ENCODE measurements at places on chromosomes 3 and 15. TPM values are rescaled to one million over a fixed set of nuclear protein-coding genes. Genes with fewer than 3 reads are reported as not detected.
A peak's percentile ranks its signal among the peaks of the same experiment; 100 is the strongest.

DNA sequence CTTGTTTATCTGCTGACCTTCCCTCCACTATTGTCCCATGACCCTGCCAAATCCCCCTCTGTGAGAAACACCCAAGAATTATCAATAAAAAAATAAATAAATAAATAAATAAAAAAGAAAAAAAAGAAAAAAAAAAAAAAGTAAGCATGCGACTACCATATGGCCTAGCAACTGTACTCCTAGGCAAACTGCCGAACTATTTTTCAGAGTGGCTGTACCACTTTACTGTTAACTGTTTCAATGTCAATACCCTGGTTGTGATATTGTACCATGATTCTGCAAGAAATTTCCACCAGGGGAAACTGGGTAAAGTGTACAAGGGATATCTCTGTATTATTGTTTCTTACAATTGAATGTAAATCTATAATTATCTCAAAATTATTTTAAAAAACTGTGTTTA, 41.3 kb upstream of the MAP4 start:
- H3K27me3 ChIP-seq, result no peaks in the 10 kb centered on the region
- H3K27ac ChIP-seq, result peak overlapping the region; percentile 49
- H3K36me3 ChIP-seq, result no peaks in the 10 kb centered on the region
- no peaks in the 10 kb centered on the region for H3K4me1 ChIP-seq
- no peak overlapping the region for H3K4me3 ChIP-seq

- H3K4me1 ChIP-seq, result no peaks in the 10 kb centered on the region
- H3K27me3 ChIP-seq, result no peaks in the 10 kb centered on the region
- DNase-seq, result no peak
- H3K4me3 ChIP-seq, result no peak overlapping the region
Observed at GRCh38 chr3:79872483-79872882, 104.7 kb upstream of the ROBO1 start.

The SH2D7 gene
- total RNA-seq, result not detected

DNA sequence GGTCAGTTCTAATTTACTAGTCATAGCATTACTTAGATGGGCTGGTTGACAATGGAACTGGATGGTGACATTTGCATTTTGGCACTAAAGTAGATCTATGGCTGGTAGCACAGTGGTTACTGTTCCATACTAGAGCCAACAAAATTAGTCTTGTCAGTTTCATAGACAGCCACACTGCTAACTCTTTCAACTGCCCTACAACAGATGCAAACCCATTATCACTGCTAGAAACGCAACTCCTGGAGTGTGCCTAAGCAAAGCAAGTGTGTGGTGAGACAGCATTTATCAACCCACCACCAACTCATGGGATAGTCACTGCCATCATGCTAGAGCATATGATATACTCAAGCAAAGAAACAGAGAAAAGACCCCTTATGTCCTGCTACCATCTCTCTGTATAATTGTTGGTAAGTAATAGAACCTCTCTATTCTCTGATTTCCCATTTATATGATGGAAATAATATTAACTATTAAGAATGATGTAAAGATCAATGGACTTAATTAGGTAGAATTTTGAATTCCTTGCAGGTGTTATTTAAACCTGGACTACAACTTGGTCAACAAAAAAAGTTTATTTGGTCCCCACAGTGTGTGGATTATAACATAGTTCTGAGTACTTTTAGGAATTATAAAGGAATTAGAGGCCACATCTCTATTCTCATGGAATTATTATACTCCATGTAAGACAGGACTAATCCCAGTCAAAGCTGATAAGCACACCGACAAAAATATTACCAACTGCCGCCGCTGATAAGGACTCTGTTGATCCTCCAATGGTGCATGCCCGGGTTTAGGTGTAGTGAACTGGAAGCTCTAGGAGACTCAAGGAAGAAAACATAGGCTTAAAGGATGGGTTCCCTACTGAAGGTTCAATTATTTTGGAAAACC, 19.9 kb upstream of the ABHD5 start:
- peaks cover 9% of the 10 kb centered on the region for H3K4me1 ChIP-seq
- no peak for DNase-seq
- H3K27ac ChIP-seq, result no peak overlapping the region
- H3K27me3 ChIP-seq, result no peaks in the 10 kb centered on the region
- H3K36me3 ChIP-seq, result no peaks in the 10 kb centered on the region
- H3K4me3 ChIP-seq, result no peak overlapping the region

The ENTPD3 gene
- not detected for total RNA-seq

- no peaks in the 10 kb centered on the region for H3K27me3 ChIP-seq
- no peak overlapping the region for H3K4me3 ChIP-seq
- H3K4me1 ChIP-seq, result peaks cover 37% of the 10 kb centered on the region
- H3K27ac ChIP-seq, result no peak overlapping the region
- H3K36me3 ChIP-seq, result no peaks in the 10 kb centered on the region
Observed at GRCh38 chr15:39099524-39099923, 481.4 kb upstream of the THBS1 start.

GRCh38 chr3:104032283-104032682, 1334.4 kb upstream of the ALCAM start:
- H3K27me3 ChIP-seq, result no peaks in the 10 kb centered on the region
- H3K36me3 ChIP-seq, result no peaks in the 10 kb centered on the region
- no peaks in the 10 kb centered on the region for H3K4me1 ChIP-seq
- H3K27ac ChIP-seq, result no peak overlapping the region
- no peak overlapping the region for H3K4me3 ChIP-seq
- no peak for DNase-seq

The ST8SIA2 gene
- 13.6 TPM for total RNA-seq

The LMCD1 gene
- not detected for total RNA-seq

- DNase-seq, result no peak
- H3K4me1 ChIP-seq, result peaks cover 2% of the 10 kb centered on the region
- H3K27me3 ChIP-seq, result no peaks in the 10 kb centered on the region
- H3K27ac ChIP-seq, result no peak overlapping the region
Observed at GRCh38 chr15:68729789-68730411, 90.8 kb downstream of the ANP32A start.

DNA sequence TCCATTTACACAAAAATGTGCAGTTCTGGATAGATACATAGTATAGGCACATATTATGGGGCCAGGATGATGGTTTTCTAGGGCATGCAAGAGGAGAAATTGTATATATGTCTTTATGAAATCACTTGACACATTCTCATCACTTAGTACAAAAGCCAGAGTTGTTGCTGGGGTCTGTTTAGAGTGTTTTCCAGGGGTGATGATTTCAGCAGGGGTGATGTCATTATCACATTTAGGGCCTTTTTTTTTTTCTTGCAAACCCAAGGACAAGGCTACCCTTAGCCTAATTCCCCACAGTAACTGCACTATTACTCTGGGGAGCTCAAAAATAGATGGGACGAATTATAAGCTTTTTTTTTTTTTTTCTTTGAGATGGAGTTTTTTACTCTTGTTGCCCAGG, 3.6 kb downstream of the ZNF589 start:
- no peak overlapping the region for H3K27ac ChIP-seq
- peaks cover 8% of the 10 kb centered on the region for H3K36me3 ChIP-seq
- H3K27me3 ChIP-seq, result no peaks in the 10 kb centered on the region
- peaks cover 25% of the 10 kb centered on the region for H3K4me1 ChIP-seq

The PLCH1 gene
- 28.8 TPM for total RNA-seq

The SPSB4 gene
- total RNA-seq, result 10.7 TPM

- H3K27me3 ChIP-seq, result peaks cover 56% of the 10 kb centered on the region
- H3K4me1 ChIP-seq, result peaks cover 49% of the 10 kb centered on the region
- DNase-seq, result peak; percentile 87
- no peak overlapping the region for H3K27ac ChIP-seq
- no peaks in the 10 kb centered on the region for H3K36me3 ChIP-seq
Observed at GRCh38 chr15:67838789-67839332, 984 bp downstream of the RNU6-1 start.

DNA sequence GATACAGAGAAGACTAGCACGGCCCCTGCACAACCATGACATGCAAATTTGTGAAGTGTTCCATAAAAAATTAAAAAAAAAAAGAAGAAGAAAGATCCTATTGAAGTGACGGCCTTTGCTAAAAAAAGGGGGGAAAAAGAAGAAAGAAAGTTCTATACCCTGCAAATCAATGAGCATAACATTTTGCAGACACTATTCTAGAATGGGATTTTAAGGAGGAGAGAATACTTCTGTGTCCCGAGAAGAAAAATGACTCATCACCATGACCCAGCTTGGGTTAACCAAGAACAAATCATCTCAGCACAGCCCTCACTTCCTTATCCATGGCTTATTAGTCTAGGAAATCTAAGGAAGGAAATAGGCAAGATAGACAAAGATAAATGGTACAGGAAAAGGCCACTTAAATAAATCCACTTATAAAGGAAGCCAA, 7.4 kb upstream of the SH3BP5 start:
- no peaks in the 10 kb centered on the region for H3K4me1 ChIP-seq
- no peak overlapping the region for H3K27ac ChIP-seq
- no peak for DNase-seq
- no peaks in the 10 kb centered on the region for H3K27me3 ChIP-seq

- H3K4me1 ChIP-seq, result no peaks in the 10 kb centered on the region
- H3K27ac ChIP-seq, result no peak overlapping the region
- no peaks in the 10 kb centered on the region for H3K27me3 ChIP-seq
- DNase-seq, result no peak
Observed at GRCh38 chr15:78179286-78179840, 30.2 kb downstream of the IDH3A start.
